Upper lobe of left lung (tissue), 6 donors: ENCODE measurements at places on chromosomes 1 and 21. TPM values are rescaled to one million over a fixed set of nuclear protein-coding genes. Genes with fewer than 3 reads are reported as not detected.

DNA sequence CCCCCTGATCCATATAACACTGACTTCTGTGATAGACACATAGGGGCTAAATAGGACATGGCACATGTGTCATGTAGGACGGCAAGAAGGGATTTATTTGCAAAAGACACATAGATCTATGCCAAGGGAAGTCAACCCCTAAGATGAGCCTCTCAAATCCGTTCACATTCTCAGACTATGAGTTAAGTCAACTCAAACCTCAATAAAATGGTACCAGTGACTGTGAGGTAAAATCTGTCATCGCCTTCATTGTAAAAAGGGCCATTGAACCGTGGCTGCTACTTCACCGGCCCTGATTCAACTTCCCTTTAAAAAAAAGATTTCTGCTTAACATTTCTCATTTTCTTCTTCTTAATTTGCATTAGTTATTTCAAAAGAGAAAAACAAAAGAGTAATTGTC lies 144.0 kb downstream of the ZNF281 start:
- no peaks in the 10 kb centered on the region for H3K27me3 ChIP-seq
- no peaks in the 10 kb centered on the region for H3K4me1 ChIP-seq
- H3K27ac ChIP-seq, result no peak overlapping the region
- no peaks in the 10 kb centered on the region for H3K36me3 ChIP-seq

DNA sequence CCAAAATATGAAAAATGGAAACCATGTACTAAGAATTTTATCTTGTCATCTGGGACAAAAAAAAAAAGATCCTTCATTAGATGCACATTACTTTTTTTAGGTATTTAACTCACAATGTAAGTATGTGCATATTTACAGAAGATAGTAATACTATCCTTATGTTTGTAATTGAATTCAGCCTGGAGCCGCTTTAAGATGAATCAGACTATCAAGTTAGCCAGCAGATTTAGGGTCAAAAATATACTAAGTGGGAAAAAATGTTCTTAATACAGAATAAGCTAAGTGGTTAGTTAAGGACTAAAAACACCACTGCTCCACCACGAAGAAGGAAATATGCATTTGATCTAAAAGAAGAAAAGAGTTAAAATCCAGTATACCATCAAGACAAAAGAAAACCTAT lies 49.1 kb downstream of the DSCAM start:
- no peaks in the 10 kb centered on the region for H3K4me1 ChIP-seq
- H3K27me3 ChIP-seq, result no peaks in the 10 kb centered on the region
- no peak overlapping the region for H3K27ac ChIP-seq

- no peaks in the 10 kb centered on the region for H3K36me3 ChIP-seq
- peaks cover 83% of the 10 kb centered on the region for H3K4me1 ChIP-seq
- no peak overlapping the region for H3K4me3 ChIP-seq
- peak overlapping the region; percentile 71 for H3K27ac ChIP-seq
Measured at GRCh38 chr1:8663915-8664329, 153.5 kb downstream of the RERE start.

- H3K36me3 ChIP-seq, result no peaks in the 10 kb centered on the region
- peaks cover 5% of the 10 kb centered on the region for H3K4me1 ChIP-seq
- no peak for DNase-seq
- H3K27me3 ChIP-seq, result no peaks in the 10 kb centered on the region
- no peak overlapping the region for H3K27ac ChIP-seq
Measured at GRCh38 chr1:44613941-44614340, 60.3 kb downstream of the TMEM53 start.

DNA sequence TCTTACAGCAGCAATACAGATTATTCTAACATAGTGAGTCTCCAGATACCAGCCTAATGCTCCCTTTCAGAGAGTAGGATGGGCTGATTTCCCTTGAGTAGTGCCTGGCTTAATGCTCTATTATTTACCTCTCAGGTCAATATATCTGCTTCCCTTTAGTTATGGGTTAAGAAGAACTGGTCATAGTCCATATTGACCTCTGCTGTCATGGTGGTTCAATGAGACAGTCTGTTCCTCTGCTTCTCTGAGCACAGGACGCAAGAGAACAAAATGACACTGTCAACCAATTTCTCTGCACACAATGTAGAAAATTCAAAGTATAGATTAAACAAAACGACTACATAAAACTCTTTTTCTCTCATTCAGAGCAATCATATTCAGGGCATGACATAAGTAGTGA lies 2.9 kb downstream of the MRAP start:
- H3K27me3 ChIP-seq, result no peaks in the 10 kb centered on the region
- no peak overlapping the region for H3K27ac ChIP-seq
- H3K4me3 ChIP-seq, result no peak overlapping the region
- no peaks in the 10 kb centered on the region for H3K4me1 ChIP-seq
- H3K36me3 ChIP-seq, result no peaks in the 10 kb centered on the region

Gene CA14
- total RNA-seq, result 0.61 TPM

Gene PIK3C2B
- total RNA-seq, result 57.2 TPM
